ENCODE measurements at places on chromosomes 5 and 9. TPM values are rescaled to one million over a fixed set of nuclear protein-coding genes. Genes with fewer than 3 reads are reported as not detected.
A peak's percentile ranks its signal among the peaks of the same experiment; 100 is the strongest.

Gene TPPP
- 0.17 TPM for total RNA-seq

Gene C5orf58
- not detected for total RNA-seq

Gene SPACA9
- 19.2 TPM for total RNA-seq

Gene INSL6
- not detected for total RNA-seq

Gene ZNF474
- not detected for total RNA-seq

- H3K4me3 ChIP-seq, result no peak overlapping the region
- peak overlapping the region; percentile 46 for H3K27ac ChIP-seq
- H3K27me3 ChIP-seq, result no peaks in the 10 kb centered on the region
- H3K4me1 ChIP-seq, result peaks cover 28% of the 10 kb centered on the region
These were observed 67.5 kb downstream of the MAMDC2 start for GRCh38 chr9:70111042-70111602.

DNA sequence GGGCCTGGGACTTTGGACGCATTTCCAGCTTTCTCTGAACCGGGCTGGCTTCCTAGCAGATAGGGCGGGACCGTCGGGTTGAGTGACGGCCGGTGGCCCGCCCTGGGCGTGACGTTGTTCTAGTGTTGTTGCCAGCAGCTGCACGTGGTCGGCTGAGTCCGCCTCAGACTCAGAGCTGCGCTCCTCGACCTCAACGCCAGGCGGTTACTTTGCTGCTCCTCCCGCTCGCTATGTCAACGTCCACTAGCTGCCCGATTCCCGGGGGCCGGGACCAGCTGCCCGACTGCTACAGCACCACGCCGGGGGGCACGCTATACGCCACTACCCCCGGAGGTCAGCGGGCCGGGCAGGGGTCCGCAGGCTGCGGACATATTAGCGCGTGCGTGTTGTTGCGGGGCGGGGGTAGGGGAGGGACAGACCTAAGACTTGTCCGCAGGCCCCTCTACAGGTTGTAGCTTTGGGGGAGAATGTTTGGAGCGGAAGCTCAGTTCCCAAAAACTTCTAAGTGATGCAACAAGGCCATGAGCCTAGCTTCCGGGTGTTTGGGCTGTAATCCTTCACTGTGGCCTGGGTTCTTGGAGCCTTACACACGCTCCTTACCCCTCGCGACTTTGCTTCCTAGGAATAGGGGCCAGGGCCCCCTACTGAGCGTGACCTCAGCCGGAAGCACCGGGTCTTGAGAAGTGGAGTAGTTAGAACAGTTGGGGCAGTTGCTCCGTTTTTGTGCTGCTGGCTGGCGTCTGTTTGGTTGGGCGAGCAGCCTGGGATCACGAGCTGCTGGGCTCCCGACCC lies at the start of gene EIF4EBP3:
Gene EIF4EBP3 (plus strand): TSS at position 155 of the 792 bp plus-strand sequence. CDS start 76 bp downstream, at position 231.
- H3K4me1 ChIP-seq, result no peaks in the 10 kb centered on the region
- no peaks in the 10 kb centered on the region for H3K27me3 ChIP-seq
- peaks cover 7% of the 10 kb centered on the region for H3K36me3 ChIP-seq
- DNase-seq, result no peak

- DNase-seq, result no peak
- H3K27me3 ChIP-seq, result no peaks in the 10 kb centered on the region
- no peaks in the 10 kb centered on the region for H3K36me3 ChIP-seq
- H3K4me1 ChIP-seq, result no peaks in the 10 kb centered on the region
- no peak overlapping the region for H3K27ac ChIP-seq
- H3K4me3 ChIP-seq, result no peak overlapping the region
These were observed 144.8 kb downstream of the CYLC2 start for GRCh38 chr9:103139891-103140290.

- no peaks in the 10 kb centered on the region for H3K27me3 ChIP-seq
- H3K4me1 ChIP-seq, result peaks cover 31% of the 10 kb centered on the region
- no peaks in the 10 kb centered on the region for H3K36me3 ChIP-seq
- DNase-seq, result no peak
- H3K27ac ChIP-seq, result no peak overlapping the region
- H3K4me3 ChIP-seq, result no peak overlapping the region
These were observed 31.3 kb upstream of the HSPA9 start for GRCh38 chr5:138606378-138607064.

- H3K27ac ChIP-seq, result no peak overlapping the region
- no peaks in the 10 kb centered on the region for H3K27me3 ChIP-seq
- DNase-seq, result no peak
These were observed 31.7 kb downstream of the FSTL4 start for GRCh38 chr5:133580618-133581017.

DNA sequence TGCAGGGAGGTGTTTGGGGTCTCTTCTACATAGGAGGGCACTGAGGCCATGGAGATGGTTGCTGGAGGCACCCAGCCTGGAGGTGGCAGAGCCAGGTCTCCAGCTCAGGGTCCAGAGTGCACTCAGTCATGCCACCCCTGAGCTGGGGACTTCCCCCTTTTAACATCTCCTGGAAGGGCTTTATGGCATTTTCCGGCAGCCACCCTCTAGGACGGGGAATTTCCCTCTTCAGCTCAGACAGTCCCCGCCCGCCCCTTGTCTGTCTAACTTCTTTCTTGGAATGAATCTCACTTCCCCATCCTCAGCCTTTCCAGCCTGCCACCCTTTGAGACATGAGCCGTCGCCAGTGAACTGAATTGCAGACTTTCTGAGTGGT lies 49.9 kb downstream of the COL15A1 start:
- no peaks in the 10 kb centered on the region for H3K36me3 ChIP-seq
- no peak for DNase-seq
- no peak overlapping the region for H3K27ac ChIP-seq

- no peaks in the 10 kb centered on the region for H3K27me3 ChIP-seq
- no peak for DNase-seq
- H3K27ac ChIP-seq, result no peak overlapping the region
- H3K36me3 ChIP-seq, result no peaks in the 10 kb centered on the region
These were observed 6.2 kb downstream of the IRF1 start for GRCh38 chr5:132484391-132484725.

DNA sequence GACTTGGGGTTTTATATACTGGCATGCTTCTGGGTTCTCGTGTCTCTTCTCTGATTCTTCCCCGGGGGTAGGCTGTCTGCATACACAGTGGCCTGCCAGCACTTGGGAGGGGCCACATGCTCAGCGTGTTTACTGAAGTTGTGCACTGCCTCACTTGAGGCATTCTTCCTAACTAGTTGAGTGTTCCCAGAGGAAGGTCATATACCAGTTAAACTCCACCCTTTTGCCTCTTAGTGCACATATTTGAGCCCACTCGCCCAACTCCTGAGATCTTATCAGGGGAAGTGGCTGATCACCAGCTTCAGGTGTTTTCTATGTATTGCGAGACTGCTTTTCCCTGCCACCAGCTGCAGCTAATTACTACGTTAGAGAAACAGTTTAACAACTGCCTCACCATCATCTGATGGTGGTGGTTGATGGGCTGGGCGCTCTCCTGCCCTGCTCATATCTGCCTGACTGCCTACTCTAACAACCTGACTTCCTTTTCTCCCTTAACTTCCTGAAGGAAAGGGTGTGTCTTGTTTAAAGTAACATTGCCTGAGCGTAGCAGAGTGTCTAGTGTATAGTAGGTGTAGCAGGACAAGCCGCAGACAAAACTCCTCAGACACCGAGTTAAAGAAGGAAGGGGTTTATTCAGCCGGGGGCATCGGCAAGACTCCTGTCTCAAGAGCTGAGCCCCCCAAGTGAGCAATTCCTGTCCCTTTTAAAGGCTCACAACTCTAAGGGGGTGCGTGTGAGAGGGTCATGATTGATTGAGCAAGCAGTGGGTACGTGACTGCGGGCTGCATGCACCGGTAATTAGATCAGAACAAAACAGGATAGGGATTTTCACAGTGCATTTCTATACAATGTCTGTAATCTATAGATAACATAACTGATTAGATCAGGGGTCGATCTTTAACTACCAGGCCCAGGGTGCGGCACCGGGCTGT lies 60.1 kb upstream of the CLINT1 start:
- no peaks in the 10 kb centered on the region for H3K36me3 ChIP-seq
- no peaks in the 10 kb centered on the region for H3K27me3 ChIP-seq
- no peak for DNase-seq
- H3K4me1 ChIP-seq, result peaks cover 13% of the 10 kb centered on the region
- H3K4me3 ChIP-seq, result no peak overlapping the region

- H3K27me3 ChIP-seq, result no peaks in the 10 kb centered on the region
- H3K4me1 ChIP-seq, result no peaks in the 10 kb centered on the region
- H3K4me3 ChIP-seq, result no peak overlapping the region
- no peak overlapping the region for H3K27ac ChIP-seq
These were observed 35.0 kb upstream of the PCSK5 start for GRCh38 chr9:75855509-75855908.

GRCh38 chr5:37882636-37883035 lies 42.8 kb upstream of the GDNF start:
- no peaks in the 10 kb centered on the region for H3K36me3 ChIP-seq
- no peaks in the 10 kb centered on the region for H3K4me1 ChIP-seq
- H3K27me3 ChIP-seq, result peaks cover 5% of the 10 kb centered on the region
- DNase-seq, result no peak
- no peak overlapping the region for H3K4me3 ChIP-seq

DNA sequence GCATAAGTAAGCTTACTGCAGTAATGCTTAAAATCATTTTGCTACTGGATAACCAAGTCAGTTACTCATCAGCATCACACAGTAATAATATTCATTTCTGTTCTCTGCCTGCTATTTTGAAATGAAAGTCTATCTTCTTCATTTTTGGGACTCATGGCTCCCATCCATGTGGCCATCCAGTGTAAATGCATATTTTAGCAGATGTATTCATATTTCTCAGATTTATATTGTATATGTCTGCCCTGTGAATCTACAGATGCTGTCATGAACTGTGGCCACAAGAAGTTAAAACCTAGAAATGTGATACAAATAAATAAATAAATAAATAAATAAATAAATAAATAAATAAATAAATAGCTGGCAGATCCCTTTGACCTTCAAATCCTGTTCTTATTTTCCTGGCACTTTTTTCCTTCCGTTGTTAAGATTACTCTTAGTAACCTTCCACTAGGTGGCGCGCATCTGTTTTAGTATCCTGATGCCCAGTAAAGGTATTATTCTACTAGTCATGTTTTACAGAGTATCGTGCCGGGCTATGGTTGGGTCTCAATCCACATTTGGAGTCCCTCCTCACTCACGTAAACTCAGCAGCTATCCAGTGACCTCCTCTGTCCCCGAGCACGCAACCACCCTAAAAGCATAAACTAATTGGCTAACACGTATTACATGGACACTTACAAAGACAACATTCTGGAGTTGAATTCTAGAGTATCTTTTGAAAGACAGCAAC lies 79.2 kb upstream of the IL7R start:
- no peak overlapping the region for H3K4me3 ChIP-seq
- no peaks in the 10 kb centered on the region for H3K36me3 ChIP-seq
- H3K27me3 ChIP-seq, result no peaks in the 10 kb centered on the region
- no peaks in the 10 kb centered on the region for H3K4me1 ChIP-seq
- no peak overlapping the region for H3K27ac ChIP-seq
- DNase-seq, result peak; percentile 44

DNA sequence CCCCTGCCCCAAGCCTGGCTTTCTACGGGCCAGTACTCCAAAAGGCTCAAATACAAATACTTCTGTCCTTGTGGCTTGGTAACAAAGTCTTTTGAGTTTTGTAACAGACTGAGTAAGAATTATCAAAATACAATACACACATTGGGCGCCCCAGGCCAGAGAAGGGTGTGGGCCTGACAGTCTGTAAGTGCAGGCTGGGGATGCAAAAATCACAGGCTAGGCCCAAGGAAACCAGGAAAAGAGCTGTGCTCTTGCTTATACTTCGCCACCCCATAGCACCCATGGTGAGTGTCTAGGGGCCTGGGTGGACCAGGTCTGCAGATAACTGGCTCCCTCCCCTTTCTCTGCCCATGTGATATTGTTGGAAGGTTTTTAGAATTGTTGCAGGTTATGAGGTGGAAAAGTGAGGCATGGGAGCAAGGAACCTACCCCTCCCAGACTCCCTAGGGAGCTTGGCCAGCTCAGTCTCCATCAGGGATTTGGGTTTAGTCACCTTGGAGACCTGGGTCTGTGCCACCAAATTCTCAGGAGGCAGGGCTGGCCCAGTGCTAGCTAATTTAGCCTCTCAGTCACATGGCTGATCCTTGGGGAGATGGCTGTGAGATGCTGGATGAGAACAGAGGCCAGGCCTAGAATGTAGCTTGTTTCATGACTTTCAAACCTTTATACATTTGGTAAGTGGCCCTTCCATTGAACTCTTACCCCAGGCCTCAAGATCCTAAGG lies 72.9 kb downstream of the TARS1 start:
- H3K36me3 ChIP-seq, result no peaks in the 10 kb centered on the region
- H3K4me1 ChIP-seq, result no peaks in the 10 kb centered on the region
- H3K4me3 ChIP-seq, result no peak overlapping the region
- no peak overlapping the region for H3K27ac ChIP-seq
- no peak for DNase-seq

DNA sequence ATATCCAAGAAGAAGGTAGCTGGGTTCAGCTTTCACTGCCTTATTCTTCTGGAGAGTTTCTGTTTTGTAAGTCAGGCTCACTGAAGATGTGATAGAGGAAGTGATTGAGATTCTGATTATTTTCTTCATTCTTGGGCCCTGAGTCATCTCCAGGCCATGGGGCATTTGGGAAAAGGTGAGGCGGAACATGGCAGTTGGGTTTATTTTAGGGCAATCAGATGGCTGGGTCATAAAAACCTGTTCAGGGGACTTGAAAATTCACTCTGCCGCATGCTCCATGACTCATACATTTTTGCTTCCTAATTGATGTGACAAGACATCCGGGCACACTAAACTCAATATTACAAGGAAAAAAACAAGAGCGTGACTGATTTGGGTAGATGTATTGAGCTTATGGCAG lies 265.7 kb upstream of the KLF4 start:
- H3K4me1 ChIP-seq, result peaks cover 61% of the 10 kb centered on the region
- no peak overlapping the region for H3K4me3 ChIP-seq
- H3K36me3 ChIP-seq, result no peaks in the 10 kb centered on the region
- DNase-seq, result peak; percentile 99
- H3K27ac ChIP-seq, result peak overlapping the region; percentile 99

- no peak overlapping the region for H3K4me3 ChIP-seq
- DNase-seq, result no peak
- H3K36me3 ChIP-seq, result no peaks in the 10 kb centered on the region
- H3K27ac ChIP-seq, result no peak overlapping the region
- no peaks in the 10 kb centered on the region for H3K4me1 ChIP-seq
- peaks cover 33% of the 10 kb centered on the region for H3K27me3 ChIP-seq
These were observed 100.2 kb upstream of the IL12B start for GRCh38 chr5:159430361-159431012.

- H3K36me3 ChIP-seq, result no peaks in the 10 kb centered on the region
- no peak overlapping the region for H3K4me3 ChIP-seq
- no peaks in the 10 kb centered on the region for H3K4me1 ChIP-seq
- no peaks in the 10 kb centered on the region for H3K27me3 ChIP-seq
These were observed 7.0 kb upstream of the GDNF start for GRCh38 chr5:37846786-37847310.

DNA sequence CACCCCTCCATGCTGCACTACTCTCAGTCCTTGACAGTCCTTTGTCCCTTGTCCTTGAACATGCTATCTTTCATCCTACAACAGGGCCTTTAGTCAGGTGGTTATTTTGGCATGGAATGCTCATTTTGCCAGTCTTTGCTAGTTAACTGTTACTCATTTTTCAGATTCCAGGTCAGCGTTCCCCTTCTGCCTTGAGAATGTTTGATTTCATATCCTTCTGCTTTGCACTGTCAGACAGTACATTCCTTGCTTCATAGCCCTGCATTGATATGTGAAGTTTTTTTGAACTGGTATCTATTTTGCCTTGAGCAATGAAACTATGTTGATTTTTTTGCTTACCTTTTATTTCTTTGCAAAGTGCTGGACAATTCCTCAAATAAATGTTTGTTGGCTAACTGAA lies 638.2 kb upstream of the SEMA6A start:
- H3K4me3 ChIP-seq, result no peak overlapping the region
- H3K36me3 ChIP-seq, result no peaks in the 10 kb centered on the region
- no peaks in the 10 kb centered on the region for H3K4me1 ChIP-seq
- no peaks in the 10 kb centered on the region for H3K27me3 ChIP-seq
- H3K27ac ChIP-seq, result no peak overlapping the region

GRCh38 chr5:133895979-133896845 lies 72.2 kb downstream of the C5orf15 start:
- DNase-seq, result no peak
- H3K27me3 ChIP-seq, result no peaks in the 10 kb centered on the region
- no peaks in the 10 kb centered on the region for H3K36me3 ChIP-seq
- 0 out of 2 replicates have a peak overlapping the region, but pooled peaks have one; percentile 24 for H3K27ac ChIP-seq

Data from PC-9 (cell line).